ENCODE measurements at places on chromosomes 2 and 18.

GRCh38 chr18:47323158-47323557 is 71.7 kb upstream of the SKOR2 start:
- no peak for DNase-seq

GRCh38 chr18:46211816-46212215 is 107.6 kb downstream of the HAUS1 start:
- DNase-seq: no peak

DNA sequence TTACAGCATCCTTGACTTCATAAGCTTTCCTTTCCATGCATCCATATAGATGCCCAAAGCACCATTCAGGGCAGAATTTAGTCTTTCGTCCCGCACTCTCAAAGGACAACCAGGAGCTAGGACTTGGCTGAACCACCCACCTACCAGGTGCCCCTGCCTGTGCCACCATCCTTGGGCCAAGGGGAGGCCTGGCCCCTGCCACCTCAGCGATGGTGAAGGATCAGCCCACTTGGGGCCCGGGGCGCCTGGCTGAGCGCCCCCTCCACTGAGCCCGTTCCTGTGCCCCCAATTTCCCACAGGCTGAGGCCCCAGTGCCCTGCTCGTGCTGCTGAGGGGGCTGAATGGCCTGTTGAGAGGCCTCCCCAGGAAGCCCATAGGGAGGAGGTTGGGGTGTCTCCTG is 33.3 kb upstream of the ALPP start:
- no peak for DNase-seq

GRCh38 chr18:42477267-42477666 is 522.2 kb downstream of the PIK3C3 start:
- no peak for DNase-seq

- no peak for DNase-seq
Observed at GRCh38 chr2:157264099-157264498, 6.6 kb downstream of the GALNT5 start.

DNA sequence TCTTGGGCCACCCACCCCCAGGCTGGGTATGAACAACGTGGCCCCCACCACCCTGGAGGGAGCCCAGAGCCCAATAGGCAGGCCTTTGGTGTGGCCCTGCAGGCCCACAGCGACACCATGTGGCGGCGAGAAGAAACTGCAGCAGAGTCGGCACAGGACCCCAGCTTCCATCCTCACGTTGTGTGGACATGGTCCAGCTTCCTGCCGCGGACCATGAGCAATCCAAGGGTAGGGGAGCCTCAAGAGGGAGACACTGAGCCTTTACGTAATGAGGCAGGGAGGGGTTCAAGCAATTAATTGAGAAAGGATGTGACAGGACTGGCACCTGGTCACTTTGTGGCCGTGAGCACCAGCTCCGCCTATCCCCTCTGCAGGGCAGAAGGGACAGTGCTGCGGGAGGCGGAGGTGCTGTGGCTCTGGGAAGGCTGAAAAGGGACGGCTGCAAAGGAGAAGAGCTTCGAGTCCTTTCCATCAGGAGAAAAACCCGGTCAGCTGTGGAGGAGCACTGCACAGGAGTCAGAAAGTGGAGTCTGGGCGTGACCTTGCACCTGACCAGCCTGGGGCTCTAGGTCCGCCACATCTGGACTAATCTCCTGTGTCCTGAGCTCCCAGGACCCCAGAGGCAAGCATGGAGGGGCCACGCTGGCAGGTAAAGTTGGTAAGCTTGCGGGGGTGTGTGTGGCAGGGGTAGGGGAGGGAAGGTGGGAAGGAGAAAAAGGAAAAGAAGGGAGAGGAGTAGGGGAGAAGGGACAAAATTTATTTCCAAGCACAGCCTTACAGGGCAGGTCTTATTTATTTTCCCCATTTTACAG is 44.9 kb downstream of the TMEM37 start:
- DNase-seq: peak; percentile 67

DNA sequence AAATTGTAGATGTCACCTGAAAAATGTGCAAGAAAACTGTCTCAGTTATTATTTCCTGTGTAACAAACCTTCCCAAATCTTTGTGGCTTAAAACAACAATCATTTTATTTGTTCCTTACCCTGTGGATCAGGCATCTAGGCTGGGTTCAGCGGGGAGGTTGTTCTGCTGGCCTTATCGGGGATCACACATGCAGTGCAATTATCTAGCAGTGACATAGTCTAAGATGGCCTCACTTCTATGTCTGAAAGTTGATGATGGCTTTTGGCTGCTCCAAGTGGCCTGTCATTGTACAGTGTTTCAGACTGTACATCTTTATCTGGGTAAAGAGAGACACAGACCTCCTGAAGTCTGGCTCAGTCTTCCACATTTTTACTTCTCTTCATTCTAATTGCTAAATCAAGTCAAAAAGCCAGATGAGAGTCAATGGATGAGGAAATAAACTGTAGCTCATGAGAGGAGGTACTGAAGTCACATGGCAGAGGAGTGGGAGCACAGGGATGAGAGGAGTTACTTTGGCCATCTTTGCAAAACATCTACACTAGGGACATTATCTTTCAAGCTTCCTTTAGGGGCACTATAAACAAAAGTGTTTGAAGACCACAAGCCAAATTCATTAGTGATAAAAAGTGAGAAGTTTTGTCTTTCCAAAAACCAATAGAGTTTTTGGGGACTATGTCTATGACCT is 243.1 kb upstream of the CCDC68 start:
- no peak for DNase-seq

DNA sequence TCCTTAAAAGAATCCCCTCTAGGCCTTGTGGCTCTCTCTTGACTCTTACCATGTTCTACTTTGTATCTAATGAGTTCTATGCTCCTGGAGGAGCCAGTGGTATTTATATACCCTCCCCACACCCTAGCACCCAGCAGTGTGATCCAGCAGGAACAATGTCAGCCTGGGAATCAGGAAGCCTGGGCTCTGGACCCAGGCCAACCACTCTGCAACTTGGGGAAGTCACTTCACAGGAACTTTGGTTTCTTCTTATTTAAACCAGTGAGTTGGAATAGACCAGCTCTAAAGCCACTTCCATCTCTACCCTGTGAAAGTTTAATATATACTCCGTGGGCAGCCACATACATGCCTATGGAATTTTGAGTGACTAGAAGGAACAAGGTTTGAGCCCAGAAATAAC is 11.6 kb upstream of the SPTBN1 start:
- no peak for DNase-seq

DNA sequence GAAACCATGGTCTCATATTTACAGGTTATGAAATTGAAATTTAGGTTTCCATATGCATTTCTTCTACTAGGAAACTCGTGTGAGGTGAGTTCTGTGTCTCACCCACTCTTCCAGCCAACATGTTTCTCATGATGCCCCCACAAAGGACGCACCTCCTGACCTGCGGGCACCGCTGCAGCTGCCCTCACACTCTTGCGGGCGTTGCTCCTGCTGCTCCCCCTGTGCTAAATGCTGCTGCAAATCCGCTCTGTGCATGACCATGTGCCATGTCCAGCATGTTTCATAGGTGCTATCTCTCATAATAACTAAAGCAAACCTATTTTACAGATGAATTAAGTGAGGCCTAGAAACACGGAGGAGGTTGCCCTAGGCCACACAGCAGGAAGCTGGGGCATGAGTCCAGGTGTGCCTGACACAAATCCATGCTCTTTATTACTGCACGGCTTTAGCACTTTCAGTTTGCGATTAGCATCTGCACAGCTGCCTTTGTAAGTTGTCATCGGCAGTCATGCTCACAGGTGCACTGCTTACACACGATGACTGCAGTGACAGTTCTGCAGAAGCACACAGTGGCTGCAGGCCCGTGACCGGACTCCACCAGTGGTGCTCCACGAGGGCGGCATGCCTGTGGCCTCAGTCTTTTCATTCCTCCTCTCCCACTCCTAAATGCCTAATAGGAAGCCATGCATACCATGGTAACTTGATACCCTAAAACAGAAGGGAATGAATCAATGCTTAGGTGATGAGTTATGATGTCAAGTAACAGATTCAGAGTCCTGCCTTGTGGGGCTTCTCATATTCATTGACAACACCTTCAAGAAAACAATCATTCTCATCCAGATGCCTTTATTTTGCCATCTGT is 14.9 kb upstream of the GALR1 start:
- no peak for DNase-seq

GRCh38 chr2:237503201-237503600 is 16.1 kb downstream of the MLPH start:
- no peak for DNase-seq

GRCh38 chr2:168566974-168567665 is 111.0 kb downstream of the CERS6 start:
- no peak for DNase-seq

DNA sequence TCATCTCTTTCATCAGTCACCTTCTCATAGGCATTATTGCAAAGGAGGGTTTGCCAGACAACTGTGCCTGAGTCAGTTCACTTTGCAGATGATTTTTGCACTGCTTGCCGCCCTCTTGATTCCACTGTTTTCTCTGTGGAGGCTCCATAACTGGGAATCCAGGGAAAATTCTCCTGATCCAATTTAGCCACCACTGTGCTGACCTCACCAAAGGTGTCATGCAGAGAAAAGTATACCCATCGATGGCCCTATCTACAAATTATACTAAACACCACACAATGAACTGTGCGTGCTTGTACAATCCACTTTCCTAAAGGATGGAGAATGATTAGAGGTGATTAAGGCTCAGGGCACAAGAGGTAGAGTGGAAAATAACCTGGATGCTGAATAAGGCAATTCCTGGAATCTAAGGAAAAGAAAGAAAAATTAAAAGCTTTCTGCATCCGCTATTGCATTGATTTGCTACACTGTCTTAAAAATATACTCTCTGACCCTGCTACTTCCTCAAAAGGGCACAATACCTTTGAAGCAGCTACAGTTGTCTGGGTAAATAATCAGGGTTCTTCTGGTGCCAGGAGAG is 409.4 kb downstream of the RIT2 start:
- DNase-seq: no peak

DNA sequence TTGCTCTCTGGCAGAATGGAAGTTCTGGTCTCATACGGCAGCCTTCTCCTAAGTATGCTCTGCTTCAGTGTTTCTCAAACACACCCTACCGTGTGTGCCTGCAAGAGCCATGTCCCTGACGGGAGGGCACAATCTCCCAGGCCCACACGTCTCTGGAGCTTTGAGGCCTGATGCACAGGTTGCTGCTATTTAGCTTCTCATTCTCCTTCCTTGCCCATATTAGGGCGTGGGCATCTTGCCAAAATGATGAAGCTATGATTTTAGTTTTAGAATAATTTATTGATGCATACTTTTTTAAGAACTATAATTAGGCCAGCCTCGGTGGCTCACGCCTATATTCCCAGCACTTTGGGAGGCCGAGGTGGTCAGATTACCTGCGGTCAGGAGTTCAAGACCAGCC is 107.9 kb downstream of the RNF144A start:
- no peak for DNase-seq

DNA sequence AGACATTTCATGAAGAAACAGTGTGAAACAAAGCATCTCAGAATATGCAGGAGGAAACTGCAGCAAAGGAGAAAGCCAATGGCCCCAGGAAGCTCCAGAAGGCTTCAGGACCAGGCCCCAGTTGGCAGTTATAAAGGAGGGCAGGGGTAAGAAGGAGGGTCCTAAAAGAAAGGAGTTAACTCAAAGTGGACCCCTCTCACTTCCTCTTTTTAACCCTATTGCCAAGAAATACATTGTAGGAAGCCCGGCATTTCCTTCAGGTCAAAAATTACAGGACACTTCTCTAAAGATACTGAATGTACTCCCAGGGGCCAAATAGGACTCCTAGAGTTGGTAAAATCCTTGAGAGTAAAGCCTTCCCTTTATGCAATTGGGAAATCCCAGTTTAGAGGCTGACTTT is 77.1 kb upstream of the TGFA start:
- no peak for DNase-seq

DNA sequence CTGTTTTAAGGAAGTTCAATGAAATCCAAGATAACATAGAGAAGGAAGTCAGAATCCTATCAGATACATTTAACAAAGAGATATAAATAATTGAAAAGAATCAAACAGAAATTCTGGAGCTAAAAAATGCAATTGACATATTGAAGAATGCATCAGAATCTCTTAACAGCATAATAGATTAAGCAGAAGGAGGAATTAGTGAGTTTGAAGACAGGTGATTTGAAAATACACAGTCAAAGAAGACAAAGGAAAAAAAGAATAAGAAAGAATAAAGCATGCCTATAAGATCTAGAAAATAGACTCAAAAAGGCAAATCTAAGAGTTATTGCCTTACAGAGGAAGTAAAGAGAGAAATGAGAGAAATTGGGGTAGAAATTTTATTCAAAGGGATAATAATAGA is 204.1 kb downstream of the SS18 start:
- DNase-seq: no peak

- no peak for DNase-seq
Observed at GRCh38 chr2:101946372-101947039, 45.3 kb upstream of the IL1R2 start.

GRCh38 chr2:237700512-237701032 is 73.2 kb downstream of the LRRFIP1 start:
- DNase-seq: no peak

DNA sequence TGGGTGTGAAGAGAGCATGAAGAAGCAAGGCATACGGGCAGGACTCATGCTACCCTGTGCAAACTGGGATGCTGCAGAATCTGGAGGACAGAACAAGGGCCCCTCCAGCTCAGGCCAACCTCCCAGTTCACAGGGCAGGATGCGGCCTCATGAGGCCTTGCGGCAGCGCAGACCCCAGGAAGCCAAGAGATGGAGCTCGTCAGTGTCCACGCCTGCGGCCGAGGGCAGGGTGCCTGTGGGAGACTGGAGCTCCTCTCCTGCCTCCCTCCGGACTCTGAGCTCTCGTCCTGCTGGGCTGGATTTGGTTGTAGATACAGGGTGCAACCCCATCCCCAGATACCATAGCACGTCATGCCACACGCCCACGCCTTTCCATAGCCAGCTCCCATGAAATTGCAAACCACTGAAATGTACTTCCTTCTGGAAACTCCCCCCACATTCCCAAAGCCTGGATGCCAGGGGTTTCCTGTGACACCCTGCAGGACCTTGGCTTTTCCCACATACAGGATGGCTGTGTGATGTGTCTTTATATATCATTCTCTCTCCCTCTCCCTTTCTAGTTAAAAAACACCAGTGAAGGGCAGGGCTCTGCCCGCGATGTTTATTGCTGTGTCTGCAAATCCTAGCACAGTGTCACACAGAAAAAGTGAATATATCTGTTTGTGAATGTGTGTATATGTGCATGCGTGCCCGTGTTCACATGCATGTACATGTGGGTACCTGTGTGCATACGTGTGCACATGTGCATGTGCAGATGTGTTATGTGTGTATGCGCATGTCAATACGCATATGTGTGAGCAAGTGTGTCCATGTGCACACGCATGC is 12.3 kb upstream of the SNTG2 start:
- DNase-seq: no peak

GRCh38 chr2:144143294-144144151 is 376.4 kb downstream of the ZEB2 start:
- DNase-seq: no peak
